GM10248 (cell line): ENCODE measurements at places on chromosomes 12 and 14.
A peak's percentile ranks its signal among the peaks of the same experiment; 100 is the strongest.

DNA sequence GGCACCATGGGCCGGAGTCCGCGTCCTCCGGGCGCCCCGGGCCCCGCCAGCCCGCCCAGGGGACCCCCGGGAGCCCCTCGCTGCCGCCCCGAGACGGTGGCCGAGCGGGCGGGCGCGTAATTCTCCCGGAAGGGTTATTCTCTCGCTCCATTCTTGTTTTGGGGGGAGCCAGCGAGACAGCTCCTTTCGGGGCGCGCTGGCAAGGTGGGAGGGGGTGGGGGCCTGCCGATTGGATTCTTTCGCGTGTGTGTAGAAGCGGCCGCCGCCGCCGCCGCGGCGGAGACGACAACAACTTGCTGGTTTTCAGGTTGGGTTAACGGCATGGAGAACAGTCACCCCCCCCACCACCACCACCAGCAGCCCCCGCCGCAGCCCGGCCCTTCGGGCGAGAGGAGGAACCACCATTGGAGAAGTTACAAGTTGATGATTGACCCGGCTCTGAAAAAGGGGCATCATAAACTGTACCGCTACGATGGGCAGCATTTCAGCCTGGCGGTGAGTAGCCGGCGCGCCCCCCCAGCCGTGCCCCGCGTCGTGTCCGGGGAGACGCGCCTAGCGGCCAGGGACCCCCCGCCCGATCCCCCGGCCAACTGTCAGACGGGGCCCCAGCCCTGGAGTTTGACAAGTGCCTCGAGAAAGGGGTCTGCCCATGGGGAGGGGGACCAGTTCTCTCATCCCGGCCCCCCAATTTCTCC, 755 bp downstream of the SETD1B start:
- DNase-seq, result peak; percentile 42

- no peak for DNase-seq
Measured at GRCh38 chr12:119725523-119725922, 57.6 kb downstream of the PRKAB1 start.

GRCh38 chr14:28264306-28264705, 502.3 kb upstream of the FOXG1 start:
- no peak for DNase-seq

- no peak for DNase-seq
Measured at GRCh38 chr14:77306416-77306815, 14.3 kb downstream of the POMT2 start.

DNA sequence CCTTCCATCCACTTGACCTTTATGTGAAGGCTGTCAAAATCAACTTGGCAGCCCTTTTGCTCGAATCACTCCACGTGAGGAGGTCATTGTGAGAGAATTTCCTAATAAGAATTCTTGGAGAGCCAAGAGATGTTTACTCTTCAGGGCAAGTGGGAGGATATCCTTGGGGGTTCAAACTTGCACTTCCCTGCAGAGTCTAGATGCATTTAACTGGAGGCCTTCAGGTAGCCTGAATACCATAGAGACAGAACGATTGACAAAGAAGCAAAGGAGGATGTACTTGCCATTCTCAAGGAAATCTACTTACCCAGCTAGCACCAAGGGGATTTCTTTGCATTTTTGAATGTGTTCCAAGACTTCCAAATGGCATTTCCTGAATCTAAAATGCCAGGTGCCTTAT, 1702.6 kb upstream of the FLRT2 start:
- no peak for DNase-seq

DNA sequence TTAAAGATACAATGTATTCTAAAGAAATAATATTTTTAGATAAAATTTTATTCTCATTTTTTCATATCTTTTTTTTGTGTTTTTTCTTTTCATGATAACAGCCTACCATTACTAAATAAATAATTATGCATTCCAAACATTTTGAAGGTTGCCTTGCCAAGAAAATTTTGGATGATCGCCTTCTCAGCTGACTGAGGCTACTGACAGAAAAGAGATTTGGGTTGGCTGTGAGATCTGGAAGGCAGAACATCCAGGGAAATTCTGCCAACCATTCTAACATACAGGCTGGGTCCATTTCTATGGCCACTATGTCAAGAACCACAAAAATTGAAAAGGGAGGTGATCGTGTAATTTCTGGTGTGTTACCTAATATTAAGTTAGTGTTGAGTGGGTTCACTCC, 48.1 kb downstream of the GALNT8 start:
- DNase-seq, result no peak

DNA sequence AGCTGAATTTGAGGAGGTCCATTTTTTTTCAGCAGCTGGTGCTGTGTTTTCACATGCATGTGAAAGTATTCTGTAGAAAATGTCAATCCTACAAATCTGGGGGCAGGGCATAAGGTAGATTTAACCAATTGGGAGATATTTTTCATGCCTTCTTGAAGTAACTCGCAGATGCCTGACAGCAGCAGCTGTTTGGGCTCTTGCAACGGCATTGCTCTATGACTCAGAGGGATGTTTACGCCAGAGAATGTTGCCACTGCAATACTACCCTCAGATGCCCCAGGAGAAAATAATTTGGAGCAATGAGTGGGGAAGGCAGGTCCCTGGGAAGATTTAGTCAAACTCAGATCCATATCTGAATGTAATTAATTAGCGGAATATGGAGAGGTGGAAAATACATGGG, 42.5 kb upstream of the MYBPC1 start:
- no peak for DNase-seq

DNA sequence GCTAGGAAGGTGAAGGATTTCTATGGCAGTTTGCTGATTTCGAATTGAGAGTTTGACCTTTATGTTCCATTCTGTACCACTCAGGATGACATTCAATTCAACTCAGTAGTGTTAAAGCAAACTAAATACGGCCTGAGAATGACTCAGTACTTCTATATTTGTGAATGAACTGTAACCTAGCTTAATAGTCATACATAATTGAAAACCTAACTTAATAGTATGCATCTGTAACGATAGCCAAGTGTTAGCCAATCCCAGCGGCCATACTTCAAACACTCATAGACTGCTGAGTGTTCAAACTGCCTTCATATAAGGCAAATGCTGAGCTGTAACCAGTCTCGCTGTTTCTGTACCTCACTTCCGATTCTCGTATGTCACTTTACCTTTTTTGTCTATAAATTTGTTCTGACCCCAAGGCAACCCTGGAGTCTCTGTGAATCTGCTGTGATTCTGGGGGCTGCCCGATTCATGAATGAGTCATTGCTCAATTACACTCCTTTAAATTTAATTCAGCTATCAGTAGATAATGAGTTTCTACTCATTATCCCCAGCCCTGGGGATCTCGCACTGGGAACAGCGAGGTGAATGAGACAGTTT, 98.5 kb upstream of the SLC24A4 start:
- DNase-seq, result no peak

DNA sequence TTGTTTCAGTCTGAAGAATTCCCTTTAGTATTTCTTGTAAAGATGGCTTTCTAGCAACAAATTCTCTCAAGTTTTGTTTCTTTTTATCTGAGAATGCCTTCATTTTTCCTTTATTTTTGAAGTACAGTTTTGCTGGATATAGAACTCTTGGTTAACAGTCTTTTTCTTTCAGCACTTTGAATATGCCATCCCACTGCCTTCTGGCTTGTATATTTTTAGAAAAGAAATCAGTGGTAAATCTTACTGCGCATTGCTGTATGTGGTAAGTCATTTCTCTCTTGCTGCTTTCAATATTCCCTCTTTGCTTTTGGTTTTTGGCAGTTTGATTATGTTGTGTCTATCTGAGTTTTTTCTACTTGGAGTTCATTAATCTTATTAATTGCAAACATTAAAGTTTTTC, 16.8 kb upstream of the PPM1A start:
- no peak for DNase-seq

DNA sequence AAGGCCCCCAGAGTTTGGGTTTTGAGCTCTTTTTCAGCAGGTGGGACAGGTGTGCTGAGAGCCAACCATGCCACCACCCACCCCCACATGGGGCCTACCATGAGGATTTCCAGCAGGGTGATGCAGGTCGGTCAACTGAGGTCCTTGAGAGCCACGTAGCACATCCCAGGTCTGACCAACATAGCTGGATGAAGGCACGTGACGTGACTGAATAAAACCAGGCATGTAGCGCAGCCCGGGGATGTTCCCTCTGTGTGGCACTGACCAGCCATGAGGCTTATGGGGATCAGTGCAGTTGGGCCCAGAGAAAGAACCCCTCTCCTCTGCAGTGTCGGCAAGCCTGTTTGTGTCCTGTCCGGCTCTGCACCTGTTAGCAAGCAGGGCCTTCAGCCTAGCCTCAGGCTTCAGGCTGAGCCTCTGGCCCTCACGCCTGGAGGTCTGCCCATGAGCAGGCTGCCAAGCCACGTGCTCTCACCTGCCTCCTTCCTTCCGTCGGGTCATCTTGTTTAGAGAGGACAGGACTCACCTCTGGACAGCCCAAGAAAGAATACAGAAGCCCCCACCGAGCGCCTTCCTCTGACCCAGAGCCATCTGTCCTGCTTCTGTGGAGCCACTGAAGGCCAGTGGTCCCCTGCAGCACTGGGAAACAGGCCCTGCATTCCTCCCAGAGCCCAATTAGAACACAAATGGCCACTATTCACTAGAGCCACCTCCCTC, 38.5 kb downstream of the TSPAN11 start:
- no peak for DNase-seq
